ENCODE measurements at places on chromosomes 5 and 9. TPM values are rescaled to one million over a fixed set of nuclear protein-coding genes. Genes with fewer than 3 reads are reported as not detected.

DNA sequence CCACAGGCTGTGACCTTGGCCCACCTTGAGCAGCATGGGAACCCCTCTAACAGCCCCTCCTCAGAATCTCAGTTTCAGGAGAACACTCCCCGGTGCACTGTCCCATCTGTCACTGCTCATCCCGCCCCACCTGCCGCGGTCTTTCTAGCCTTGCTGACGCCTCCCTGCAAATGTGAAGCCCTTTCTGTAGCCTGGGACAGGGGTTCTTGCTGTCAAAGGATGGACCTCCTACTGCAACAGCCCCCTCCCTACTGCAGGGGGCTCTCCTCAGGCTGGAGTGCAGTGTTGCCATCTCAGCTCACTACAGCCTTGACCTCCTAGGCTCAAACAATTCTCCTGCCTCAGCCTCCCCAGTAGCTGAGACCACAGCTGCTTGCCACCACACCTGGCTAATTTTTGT lies 20.0 kb downstream of the OR2V1 start:
- no peak for DNase-seq
- peaks cover 19% of the 10 kb centered on the region for H3K27me3 ChIP-seq
- no peak overlapping the region for H3K4me3 ChIP-seq
- no peak overlapping the region for H3K27ac ChIP-seq
- H3K36me3 ChIP-seq: no peaks in the 10 kb centered on the region

The PCDHB2 gene
- 2.0 TPM for total RNA-seq

The NMUR2 gene
- not detected for total RNA-seq

DNA sequence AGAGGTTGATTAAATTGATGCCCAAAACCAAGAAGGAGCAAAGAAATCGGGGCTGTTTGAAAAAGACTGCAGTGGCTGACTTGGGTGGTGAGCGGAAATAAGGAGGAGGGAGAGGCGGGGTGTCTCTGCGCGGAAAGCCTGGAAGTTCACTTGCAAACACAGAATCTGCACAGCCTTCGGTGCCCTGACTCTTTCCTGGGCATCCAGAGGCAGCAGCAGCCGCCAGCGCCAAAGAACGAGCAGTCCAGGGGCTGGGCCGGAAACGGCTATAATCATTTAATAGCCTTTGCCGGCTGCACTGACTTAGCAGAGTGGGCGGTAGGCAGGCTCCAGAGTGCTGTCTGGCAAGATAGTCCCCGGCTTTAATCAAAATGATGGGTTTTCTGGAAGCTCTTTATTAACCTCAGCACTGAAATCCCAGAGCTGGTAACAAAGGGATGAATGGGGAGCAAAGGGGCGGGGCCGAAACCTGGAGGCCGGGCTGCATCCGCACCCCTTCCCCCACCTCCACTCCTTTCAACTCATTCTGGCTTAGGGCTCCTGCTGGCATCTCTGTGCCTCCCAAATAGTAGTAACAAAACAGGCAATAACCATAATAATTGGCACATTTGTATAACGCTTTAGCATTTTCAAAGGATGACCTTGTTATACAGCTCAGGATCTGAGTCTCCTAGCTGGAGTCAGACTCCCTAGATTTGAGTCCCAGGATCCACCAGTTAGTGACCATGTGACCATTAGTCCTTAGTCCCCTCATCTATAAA lies 35.7 kb downstream of the PCDHAC2 start:
- H3K36me3 ChIP-seq: no peaks in the 10 kb centered on the region
- H3K4me3 ChIP-seq: no peak overlapping the region
- H3K27me3 ChIP-seq: no peaks in the 10 kb centered on the region
- peak; percentile 28 for DNase-seq
- no peaks in the 10 kb centered on the region for H3K4me1 ChIP-seq

DNA sequence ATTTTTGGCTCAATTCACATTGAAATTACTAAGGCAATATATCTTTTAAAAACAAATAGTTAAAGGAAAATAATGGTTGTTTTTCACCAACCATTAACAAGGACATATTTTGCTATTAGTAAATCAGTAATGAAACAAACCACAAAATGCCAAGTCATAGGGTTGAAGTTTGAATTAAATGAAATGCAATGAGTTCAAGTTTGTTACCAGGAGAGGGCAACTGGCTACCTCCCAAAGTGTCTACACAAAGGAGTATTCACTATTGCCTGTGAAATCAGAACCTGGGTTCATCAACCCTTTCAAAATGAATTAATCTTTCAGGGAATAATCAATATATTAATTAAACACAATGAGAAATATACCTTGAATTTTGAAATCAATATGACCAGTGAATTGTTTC lies 138.4 kb upstream of the DMRTA1 start:
- peak; percentile 9 for DNase-seq
- H3K27ac ChIP-seq: no peak overlapping the region
- H3K4me1 ChIP-seq: no peaks in the 10 kb centered on the region
- no peaks in the 10 kb centered on the region for H3K27me3 ChIP-seq

DNA sequence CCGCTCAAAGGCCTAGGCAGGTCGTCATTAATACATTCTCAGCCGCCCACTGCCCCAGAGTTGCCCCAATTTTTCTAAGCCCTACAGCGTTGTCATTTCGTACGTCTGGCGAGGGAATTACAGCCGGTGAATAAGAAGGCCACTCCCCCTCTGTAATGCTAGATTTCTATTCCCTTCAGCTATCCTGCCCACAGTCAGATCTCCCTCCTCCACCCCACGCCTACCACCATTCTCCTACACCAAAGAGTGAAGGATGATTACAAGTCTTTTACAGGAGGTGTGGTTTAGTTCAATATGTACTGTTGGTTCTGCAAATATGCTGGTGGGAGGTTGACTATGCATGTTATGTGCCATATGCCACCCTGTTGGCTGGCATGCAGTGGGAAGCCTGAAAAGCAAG lies 83.7 kb upstream of the SMIM15 start:
- H3K4me3 ChIP-seq: no peak overlapping the region
- no peaks in the 10 kb centered on the region for H3K36me3 ChIP-seq
- no peaks in the 10 kb centered on the region for H3K27me3 ChIP-seq
- no peak for DNase-seq
- peak overlapping the region; percentile 51 for H3K27ac ChIP-seq

- H3K4me1 ChIP-seq: no peaks in the 10 kb centered on the region
- no peak overlapping the region for H3K4me3 ChIP-seq
- DNase-seq: no peak
- no peaks in the 10 kb centered on the region for H3K36me3 ChIP-seq
- H3K27ac ChIP-seq: no peak overlapping the region
Measured at GRCh38 chr9:100581661-100582060, 3.8 kb downstream of the CAVIN4 start.

The CNTNAP3 gene
- total RNA-seq: 2.1 TPM

DNA sequence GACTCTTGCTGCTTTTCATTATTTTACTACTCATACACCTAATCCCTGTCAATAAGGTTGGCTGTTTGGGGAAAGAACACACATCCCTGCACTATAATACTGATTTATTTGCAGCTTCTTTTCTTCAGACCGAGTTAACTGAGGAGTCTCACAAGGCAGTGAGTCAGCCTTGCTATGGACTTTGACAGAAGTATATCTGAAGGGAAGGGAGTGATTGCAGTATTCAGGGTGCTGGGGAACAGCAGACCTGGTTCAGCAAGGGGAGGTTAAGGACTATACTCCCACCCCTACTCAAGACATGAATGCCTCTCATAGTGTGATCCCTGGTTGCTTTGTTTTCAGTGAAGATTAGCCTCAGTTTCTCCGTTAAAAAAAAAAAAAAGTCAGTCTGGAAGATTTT lies 99.8 kb downstream of the TLE4 start:
- no peak for DNase-seq
- H3K36me3 ChIP-seq: no peaks in the 10 kb centered on the region
- H3K27me3 ChIP-seq: no peaks in the 10 kb centered on the region
- no peak overlapping the region for H3K27ac ChIP-seq
- H3K4me3 ChIP-seq: no peak overlapping the region

GRCh38 chr5:151917904-151918303 lies 6.7 kb downstream of the GLRA1 start:
- no peaks in the 10 kb centered on the region for H3K27me3 ChIP-seq
- no peak overlapping the region for H3K27ac ChIP-seq
- DNase-seq: no peak
- H3K36me3 ChIP-seq: no peaks in the 10 kb centered on the region
- no peak overlapping the region for H3K4me3 ChIP-seq

- no peaks in the 10 kb centered on the region for H3K4me1 ChIP-seq
- H3K27me3 ChIP-seq: no peaks in the 10 kb centered on the region
- no peak overlapping the region for H3K27ac ChIP-seq
Measured at GRCh38 chr9:100440071-100440470, 13.1 kb downstream of the MSANTD3 start.

The PHF24 gene
- 0.26 TPM for total RNA-seq

The IPO11 gene
- 13.2 TPM for total RNA-seq
